ENCODE measurements at places on chromosomes 1 and 21.

- no peak for DNase-seq
Observed at GRCh38 chr1:230077436-230078213, 10.6 kb downstream of the GALNT2 start.

DNA sequence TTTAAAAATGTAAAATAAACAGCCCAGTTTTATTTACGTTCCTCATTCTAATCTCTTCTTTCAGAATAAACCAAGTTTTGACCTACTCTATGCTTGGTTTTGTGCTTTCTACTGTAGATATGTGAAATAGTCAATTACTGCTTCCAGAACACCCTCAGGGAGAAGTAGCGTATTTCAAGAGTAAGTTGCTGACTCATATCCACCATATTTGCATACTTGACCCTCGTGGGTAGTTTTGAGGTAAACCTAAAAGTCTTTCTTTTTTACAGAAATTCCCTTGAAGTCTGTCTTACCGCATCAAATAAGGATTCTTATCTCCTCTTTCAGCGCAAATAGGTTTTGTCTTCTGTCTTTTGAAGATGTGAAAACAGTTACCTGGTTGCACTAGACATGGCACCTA lies 1.4 kb upstream of the OR2L3 start:
- no peak for DNase-seq

GRCh38 chr1:54273795-54274163 lies 73.8 kb downstream of the MRPL37 start:
- DNase-seq: no peak

GRCh38 chr21:35034203-35034926 lies 14.7 kb downstream of the RUNX1 start:
- DNase-seq: no peak

DNA sequence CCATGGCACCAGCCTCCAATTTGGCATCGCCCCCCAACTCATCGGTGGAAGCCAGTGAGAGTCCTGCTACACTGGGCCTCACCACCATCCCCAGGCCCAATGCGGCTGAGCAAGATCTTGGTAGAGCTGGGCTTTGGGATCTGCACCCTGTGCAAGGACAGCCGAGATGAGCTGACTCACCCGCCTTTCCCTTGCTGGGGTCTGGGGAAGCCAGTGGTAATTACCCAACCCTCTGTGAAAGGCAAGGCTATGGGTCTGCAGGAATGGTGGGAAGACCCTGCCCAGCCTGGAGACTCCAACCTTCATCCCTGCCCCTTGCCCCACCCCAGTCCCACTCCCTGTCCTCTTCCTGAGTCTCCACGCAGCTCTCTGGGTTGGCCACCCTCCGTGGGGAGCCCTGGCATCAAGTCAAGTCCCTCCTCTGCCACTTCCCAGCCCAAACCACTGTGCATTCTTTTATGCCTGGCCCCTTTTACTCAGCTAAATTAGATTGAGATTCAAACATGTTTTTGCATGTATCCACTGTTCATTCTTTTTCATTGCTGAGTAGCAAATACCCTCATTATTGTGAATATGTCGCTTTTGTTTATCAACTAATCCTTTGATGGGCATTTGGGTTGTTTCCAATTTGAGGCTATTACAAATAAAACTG lies 8.8 kb downstream of the SMCP start:
- DNase-seq: no peak

- DNase-seq: no peak
Observed at GRCh38 chr1:180194546-180195207, 35.4 kb upstream of the LHX4 start.

GRCh38 chr1:66439031-66439740 lies 94.8 kb upstream of the SGIP1 start:
- DNase-seq: no peak

- DNase-seq: no peak
Observed at GRCh38 chr1:219582296-219582695, 30.6 kb downstream of the ZC3H11B start.

GRCh38 chr1:11594222-11594621 lies 60.0 kb downstream of the FBXO2 start:
- no peak for DNase-seq

DNA sequence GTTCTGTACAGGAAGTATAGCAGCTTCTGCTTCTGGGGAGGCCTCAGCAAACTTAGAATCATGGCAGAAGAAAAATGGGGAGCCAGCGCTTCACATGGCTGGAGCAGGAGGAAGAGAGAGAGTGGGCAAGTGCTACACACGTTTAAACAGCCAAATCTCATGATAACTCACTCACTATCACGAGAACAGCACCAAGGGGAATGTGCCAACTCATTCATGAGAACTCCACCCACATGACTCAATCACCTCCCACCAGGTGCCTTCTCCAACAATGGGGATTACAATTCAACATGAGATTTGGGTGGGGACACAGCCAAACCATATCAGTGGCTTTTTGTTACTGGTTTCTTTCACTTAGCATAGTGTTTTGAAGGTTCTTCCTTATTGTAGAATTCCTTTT lies 138.6 kb downstream of the SYT14 start:
- no peak for DNase-seq

DNA sequence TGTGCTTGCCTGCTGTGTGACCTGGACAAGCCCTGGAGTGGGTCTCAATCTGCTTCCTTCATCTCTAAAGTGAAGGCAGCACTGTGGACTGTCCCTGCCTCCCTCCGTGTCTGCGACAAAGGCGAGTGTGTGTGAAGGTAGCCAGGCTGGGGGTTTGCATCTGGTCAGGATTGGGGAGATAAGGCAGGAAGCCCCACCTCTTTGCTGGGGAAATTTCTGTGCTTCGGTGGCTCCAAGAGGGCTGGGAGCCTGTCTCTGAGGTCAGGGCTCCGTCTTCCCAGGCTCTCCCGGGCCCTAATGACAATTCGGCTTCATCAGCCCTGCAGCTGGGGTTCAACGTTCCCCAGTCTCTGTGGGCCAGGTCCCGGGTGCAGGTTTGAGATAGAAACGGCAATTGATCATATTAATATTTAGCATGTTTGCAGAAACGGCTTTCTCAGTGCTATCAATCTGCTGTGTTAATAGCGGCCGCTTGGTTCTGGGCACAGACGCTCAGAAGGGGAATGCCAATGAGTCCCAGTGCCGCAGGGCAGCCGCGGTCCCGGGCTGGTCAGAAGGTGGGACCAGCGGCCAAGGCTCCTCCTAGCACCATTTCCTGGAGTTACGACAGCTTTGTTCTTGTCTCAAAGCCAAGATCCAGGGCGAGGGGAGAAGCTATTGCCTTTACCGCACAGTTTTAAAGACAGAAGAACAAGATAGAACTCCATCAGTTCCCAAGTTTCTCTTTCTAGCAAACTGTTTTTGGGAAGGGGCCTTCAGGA lies 105.7 kb downstream of the PRDM16 start:
- no peak for DNase-seq

DNA sequence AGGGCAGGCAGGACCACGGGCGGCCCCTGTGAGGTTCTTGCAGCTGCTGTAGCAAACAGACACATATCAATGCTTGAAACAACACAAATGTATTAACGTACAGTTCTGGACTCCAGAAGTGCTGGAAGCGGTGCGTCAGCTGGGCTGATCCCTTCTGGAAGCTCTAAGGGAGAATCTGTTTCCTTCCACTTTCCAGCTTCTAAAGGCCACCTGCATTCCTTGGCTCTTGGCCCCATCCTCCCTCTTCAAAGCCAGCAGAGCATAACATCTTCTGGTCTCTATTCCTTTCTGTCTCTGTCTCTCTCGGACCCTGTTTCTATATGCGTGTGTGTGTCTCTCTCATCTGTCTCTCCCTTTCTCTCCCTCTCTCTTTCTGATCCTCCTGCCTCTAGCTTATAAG lies 102.3 kb downstream of the SPSB1 start:
- no peak for DNase-seq

DNA sequence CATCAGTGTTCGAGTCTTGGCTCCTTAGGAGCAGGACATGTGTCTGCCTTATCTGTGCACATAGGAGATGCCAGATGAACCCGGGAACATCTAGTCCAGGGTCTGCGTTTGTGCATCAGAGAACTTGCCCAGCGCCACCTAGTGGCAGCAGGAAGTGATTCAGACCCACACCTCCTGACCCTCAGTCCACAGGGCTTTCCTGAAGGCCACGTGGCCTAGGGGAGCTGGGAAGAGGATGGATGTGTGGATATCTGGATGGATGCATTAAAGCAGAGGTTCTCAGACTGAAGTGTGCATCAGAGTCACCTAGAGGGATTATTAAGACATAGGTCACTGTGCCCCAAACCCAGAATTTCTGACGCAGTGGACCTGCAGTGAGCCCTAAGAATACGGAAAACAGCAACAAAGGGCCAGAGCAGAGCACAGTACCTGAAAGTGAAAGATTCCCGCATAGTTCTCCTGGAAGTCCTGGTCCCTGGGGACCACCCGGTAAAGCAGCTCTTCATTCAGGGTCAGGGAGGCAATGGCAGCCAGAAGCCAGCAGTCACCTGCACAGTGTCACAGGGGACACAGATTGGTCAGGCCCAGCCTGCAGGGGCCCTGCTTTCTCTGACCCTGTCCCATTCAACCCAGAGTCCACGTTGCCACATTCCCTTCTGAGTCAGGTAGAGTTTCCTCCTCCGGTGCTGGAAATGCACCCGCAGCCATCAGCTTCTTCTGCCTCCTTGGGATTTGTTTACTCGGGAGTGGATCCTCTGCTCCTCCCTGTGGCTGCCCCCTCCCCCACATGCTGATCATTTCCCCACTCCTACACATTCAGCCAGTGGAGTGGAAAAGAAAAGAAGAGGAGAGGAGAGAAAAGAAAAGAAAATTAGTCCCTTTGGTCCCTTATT lies 37.0 kb downstream of the CAPN8 start:
- DNase-seq: no peak

DNA sequence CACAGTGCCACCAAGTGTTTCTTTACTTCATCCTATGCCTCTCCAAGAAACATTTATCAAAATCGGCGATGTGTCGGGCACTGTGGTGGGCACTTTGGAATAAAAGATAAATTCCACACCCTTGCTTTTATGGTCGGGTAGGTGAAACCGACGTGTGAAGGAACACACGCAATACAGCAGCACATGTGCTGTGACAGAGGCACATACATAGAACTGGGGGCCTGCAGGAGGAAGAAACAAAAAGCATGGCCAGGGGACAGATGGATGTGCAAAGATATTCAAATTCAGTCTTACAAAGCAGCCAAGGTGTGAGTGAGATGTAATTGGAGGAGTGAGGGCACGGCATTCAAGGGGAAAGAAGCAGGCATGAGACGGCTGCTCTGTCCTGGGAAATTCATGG lies 282.0 kb downstream of the PBX1 start:
- no peak for DNase-seq

DNA sequence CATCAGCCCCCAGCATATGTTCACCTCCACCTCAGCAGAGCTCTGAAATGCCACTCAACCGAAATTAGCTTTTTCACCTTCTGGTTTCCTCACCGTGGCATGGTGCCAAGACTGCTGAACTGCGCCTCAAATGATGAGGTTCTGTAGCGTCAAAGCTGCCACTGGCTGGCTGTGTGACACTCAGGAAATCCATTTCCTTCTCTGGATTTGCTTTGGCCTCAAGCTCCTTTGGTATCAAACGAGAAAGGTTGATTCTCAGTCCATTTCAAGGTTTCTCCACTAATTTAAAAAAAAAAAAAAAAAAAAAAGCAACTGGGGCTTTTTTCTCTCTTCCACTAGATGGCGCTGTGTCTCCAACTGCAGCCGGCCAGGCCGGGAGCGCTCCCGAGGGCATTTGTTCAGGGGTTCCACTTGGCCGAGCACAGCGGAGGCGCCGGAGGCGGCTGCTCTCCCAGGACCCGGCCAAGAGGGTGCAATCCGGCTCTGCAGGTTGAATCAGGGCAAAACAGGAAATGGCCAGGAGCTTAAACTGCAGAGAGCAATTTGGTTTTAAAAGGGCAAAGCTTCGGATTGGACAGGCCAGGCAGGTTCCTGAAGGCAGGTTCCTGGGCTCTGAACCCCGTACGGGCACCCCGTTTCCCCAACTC lies 26.5 kb upstream of the PLA2G2C start:
- DNase-seq: peak; percentile 18

DNA sequence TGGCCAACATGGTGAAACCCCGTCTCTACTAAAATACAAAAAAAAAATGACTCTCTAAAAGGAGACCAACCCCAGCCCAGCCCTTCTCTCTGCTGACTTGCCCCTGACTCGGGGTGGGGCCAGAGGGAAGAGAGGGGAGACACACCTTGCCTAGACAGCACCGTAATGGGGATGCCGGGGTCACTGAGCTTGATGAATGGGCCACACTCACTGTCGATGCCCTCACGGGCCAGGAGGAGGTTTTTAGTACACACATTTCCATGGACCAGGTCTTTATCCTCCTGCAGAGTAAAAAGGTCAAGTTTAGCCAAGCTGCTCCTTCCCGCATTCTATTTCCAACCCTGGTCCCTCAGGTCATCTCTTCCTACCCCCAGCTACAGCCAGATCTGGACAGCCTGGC lies 99.7 kb downstream of the RAVER2 start:
- DNase-seq: no peak

DNA sequence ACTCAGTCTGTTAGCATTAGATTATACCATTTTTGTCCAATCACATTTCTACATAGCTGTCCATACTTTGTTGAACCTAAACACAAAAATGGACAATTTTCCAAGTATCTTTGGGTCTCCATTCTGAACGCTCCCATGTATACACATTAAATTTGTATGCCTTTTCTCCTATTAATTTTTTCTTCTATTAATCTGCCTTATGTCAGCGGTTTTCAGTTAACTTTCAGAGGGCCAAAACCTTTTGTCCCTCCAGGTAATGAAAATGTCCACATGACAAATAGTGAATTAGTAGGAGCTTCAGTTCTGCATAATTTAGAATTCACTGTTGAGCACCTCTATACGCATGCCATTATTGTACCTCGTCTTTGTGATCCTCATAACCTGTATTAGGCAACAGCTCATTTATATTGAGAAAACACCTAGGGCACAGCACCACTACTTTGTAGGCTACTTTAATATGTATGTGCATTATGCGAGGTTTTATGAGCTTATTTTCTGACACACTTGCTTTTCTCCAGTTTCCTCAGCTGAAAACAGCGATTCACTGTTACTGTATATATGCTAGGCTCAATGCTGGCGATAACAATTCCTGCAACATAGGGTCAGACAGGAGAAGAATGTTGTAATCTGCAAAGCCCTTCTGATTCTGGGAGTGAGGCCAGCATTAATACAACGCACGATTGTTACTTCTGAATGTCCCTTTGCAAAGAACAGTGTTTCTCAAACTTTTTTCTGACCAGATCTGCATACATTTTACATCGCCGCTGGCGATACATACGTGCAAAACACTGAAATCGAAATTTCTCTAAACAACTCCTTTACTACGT lies 1.1 kb upstream of the ABCD3 start:
- no peak for DNase-seq

- no peak for DNase-seq
Observed at GRCh38 chr21:33828083-33828482, 87.5 kb downstream of the ATP5PO start.

All from stimulated activated CD4-positive, alpha-beta T cell treated with anti-CD3 and anti-CD28 coated beads, Interleukin-1b, Interleukin-23, amount 100 ng/mL, for 1 hour (primary cell).